ENCODE measurements at places on chromosomes 1 and 21.

DNA sequence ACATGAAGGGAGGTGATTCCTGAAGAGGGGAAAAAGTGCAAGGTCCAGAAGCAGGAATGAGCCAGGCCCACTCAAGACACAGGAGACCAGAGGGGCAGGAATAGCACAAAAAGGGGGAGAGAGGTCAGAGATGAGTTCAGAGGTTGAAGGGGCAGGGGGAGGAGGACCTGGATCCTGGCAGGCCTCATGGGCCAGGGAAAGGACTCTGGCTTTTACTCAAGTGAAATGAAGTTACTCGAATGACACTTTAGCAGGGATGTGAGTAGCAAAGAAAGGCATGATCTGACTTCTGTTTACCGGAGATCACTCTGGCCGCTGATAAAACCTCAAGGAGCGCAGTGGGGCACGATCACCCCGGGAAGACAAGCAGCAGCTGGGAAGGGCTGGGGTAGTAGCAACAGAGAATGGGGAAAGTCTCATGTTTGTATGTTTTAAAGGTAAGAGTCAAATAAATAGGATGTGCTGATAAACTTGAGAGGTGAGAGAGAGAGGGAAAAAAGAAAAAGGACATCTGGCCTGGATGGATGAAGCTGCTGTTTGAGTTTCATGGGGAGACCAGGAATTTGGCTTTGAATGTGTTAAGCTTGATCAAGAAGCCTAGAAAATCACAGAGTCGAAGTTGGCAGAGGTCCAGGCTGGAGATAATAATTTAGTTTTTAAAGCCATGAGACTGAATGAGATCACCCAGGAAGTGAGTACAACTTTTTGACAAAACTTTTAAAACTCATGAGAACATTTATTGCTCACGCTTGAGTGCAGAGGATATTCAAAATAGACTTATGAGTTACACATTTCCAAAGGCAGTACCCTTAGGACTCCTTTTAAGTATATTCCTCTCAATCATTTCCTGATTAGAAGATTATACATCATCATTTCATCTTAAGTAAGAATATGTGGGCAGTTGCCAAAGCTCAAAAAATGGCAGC lies 156.0 kb downstream of the RERE start:
- no peak for DNase-seq

- DNase-seq, result no peak
These were observed 15.5 kb upstream of the TSPEAR start for GRCh38 chr21:44726826-44727225.

DNA sequence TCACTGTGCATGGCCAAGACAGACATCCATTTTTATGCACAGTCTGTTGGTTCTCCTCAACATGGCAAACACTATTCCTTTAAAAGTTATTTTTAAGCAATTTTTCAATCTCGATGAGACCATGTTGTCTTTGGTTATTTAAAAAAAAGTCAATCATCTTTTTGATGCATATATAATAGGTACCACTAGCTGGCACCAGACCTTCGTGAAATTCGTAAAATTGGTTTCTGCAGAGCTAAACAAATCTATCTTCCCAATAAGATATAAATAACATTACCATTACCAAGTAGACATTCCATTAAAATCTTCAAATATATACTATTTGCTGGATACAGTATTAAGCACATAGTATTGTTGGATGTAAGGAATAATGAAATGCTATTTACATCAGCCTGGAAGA lies 220.0 kb upstream of the GREM2 start:
- no peak for DNase-seq

DNA sequence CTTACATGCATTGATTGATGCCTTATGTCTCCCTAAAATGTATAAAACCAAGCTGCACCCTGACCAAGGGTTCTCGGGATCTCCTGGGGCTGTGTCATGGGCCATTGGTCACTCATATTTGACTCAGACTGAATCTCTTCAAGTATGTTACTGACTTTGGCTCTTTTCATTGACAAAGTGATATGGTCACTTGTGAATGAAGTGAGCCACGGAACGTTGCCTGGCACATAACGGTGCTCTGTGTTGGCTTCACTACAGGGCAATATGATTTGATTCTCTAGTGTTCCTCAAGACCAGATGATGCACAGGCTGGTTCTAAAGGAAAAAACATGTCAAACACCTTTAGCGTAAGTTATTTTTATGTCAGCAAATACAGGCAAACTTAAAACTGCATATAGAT lies 11.4 kb upstream of the IL10RB start:
- DNase-seq, result no peak

GRCh38 chr1:97505816-97506215 lies 415.0 kb downstream of the DPYD start:
- no peak for DNase-seq

DNA sequence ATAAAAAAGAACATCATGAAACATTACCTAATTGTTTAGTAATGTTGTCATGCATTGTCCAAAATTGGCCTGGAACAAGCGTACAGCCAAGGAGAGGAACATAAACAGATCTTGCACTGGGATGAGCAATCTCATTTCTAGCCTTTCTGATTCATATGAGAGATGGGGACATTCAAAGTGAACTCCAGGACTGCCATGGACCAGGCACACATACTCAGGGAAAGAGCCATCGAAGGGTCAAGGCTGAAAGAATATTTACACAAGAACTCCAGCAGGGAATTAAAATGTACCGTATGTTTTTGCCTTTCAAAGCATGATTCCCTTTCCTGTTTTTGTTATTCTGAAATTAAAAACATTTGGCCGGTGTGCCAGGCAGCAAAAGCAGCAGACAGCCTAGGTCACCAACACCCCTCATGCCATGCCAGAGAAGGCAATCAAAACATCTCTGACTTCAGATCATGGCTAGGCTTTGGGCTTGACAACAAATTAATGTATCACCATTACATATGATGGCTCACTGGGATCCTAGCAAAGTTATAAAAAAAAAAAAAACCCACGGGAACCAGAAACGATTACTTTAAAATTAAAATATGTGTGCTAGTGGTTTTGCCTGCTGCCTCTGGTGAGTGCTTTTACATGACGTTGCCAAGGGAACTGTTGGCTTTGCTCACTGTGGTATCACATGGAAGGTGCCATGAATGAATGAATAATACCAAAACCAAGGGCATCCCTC lies 159.8 kb downstream of the TGFBR3 start:
- DNase-seq, result no peak

GRCh38 chr1:234721476-234722269 lies 111.7 kb upstream of the IRF2BP2 start:
- no peak for DNase-seq

DNA sequence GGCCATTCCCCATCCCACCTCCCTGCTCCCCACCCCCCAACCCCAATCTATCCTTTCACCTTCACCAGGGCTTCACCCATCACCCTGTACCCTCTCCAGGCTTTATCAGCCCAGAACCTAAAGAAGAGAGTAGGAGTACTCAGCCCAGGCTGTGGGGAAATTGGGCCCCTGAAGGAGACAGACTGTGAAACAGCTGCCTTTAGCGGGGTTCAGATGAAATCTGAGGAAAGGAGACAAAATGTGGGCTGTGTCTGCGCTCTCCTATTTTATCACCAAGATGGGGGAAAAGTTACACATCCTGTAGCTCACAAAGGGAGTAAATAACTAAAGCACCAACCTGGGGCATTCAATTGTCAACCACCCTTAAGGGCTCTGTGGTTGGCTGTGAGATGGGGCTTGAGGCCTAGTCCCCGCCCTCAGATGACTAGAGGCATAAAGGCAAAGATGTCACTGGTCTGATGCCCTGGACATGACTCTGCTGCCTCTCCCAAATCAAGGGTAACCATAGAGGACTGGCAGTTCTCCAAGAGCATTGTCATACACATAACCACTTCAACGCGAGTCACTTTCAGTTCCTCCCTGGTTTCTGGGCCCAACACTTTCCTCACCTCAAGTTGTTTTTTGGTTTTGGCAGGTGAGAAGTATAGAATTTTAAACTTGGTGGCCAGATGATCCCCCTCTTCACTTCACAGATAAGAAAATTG lies 30.0 kb downstream of the SLC27A3 start:
- DNase-seq, result peak; percentile 62

DNA sequence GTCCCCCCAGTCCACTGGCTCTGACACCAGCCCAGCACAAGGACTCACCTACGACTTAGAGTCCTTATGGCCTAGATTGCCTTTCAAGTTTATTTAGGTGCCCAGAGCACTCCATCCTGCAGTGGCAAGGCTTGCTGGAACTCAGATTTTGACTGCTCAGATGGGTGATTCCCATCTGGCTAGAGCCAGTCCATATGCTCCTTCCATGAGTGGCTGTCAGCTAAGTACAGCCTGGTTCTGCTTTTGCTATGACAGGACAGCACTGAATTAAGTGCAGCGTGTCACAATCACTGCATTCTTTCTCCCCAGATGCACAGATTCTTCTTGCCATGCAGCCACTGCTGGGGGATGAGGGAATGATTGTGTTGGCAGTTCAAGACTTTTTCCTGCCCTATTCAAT lies 43.8 kb downstream of the GPR52 start:
- no peak for DNase-seq

DNA sequence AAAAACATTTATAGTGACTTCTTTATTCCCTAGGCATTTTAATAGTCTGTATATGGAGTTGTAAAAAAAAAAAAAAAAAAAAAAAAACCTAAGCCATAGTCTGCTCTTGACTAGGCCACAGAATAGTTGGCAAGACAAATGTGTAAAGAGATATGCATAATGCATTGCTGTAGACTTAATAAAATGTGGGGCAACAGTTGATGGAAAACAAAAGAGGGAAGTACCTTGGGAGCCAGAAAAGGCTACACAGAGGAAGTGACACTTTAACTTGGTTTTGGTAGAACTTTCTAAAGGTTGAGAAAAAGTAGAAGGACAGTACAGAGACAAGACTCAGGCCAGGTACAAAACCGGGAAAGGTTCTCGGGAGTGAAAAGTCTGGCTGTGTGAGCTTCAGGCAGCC lies 802.9 kb upstream of the ADAMTS5 start:
- DNase-seq, result no peak

DNA sequence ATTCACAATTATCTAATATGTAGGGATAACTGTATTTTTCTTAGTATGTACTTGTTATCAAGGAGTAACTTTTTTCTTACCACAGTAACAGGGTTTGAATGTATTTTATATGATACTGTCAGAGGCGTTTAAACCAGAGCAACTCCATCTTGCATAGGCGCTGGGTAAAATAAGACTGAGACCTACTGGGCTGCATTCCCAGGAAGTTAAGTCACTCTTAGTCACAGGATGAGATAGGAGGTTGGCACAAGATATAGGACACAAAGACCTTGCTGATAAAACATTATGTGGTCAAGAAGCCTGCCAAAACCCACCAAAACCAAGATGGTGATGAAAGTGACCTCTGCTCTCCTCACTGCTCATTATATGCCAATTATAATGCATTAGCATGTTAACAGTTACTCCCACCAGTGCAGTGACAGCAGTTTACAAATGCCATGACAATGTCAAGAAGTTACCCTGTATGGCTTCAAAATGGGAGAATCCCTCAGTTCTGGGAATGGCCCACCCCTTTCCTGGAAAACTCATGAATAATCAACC lies 64.8 kb downstream of the RPE65 start:
- DNase-seq, result no peak

GRCh38 chr1:45012639-45013278 lies 705 bp downstream of the UROD start:
- no peak for DNase-seq

GRCh38 chr21:21915816-21916215 lies 917.6 kb downstream of the NCAM2 start:
- DNase-seq, result no peak

DNA sequence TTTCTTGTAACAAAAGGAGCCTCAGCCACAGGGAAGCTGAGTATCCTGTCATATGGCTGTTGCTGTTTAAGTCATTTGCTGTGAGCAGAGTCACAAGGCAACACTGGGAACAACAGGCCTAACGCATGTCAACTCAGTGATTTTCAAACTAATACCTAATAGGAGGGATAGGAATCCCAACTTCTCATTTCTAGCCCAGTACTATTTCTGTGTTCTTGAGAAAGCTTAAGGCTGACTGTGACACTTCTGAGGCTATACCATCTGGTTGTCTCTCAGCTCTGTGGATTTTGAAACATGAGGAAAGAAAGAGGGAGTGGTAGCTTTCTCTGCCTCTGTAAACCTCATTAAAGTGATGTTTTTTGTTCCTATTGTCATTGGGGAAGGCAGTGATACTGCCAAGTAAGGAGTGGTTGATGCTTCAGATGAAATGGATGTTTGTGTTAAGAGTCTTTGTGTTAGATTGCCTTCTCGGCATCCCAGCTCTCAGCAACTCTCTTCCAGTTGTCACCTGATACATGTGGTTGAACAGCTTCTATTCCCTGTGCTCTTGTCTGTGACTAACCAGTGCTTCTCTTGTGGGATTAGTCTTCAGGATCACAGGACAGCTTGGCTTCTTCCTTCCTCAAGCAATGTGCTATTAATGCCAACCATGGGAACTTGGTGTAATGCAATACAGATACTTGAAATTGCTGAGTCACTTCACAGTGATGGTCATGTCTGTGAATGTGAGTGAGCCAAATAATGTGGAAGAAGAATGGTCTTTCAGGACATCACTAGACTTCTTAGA lies 166.8 kb upstream of the IVNS1ABP start:
- DNase-seq, result no peak

- DNase-seq, result no peak
These were observed 121.8 kb upstream of the WNT4 start for GRCh38 chr1:22264464-22265341.

DNA sequence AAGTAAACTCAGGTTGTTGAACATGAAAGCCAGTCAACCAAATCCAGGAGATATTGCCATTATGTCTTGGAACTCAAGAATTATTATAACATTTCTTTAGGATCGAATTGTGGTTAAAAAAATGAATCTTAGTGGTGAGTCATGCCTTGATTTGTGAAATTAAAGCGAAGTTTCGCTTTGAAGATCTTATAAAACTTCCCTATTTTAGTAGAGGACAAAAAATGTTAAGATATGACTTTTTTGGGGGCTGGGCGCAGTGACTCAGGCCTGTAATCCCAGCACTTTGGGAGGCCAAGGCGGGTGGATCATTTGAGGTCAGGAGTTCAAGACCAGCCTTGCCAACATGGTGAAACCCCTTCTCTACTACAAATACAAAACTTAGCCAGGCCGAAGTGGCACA lies 39.5 kb upstream of the PTBP2 start:
- DNase-seq, result no peak

DNA sequence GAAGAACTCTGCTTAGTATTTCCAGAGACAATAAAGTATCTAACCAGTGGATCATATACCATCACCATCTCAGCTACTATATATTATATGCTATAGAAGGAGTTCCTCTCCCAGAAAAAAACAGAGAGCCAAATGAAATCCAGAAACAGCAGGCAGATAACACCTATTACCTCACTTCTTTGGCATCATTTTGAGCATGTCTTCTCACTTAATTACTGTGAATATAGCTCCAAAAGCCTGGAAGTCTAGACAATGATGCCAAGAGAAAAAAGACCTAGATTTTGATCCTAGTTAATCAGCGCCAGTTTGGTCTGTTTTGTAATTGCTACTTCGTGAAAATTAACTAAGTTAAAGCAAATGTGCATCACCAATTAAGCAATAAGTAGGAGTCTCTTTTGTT lies 131.3 kb downstream of the EIF4G3 start:
- no peak for DNase-seq

- no peak for DNase-seq
These were observed 273.1 kb downstream of the NTNG1 start for GRCh38 chr1:107413951-107414350.

- DNase-seq, result no peak
These were observed 50.7 kb downstream of the EBNA1BP2 start for GRCh38 chr1:43121256-43121900.

- no peak for DNase-seq
These were observed 45.7 kb downstream of the ABCD3 start for GRCh38 chr1:94463765-94464330.

Data from stimulated activated CD4-positive, alpha-beta T cell treated with anti-CD3 and anti-CD28 coated beads, TNF-alpha, amount 100 ng/mL, for 24 hours (primary cell).